AG09309 (cell line): ENCODE measurements at places on chromosomes 12 and 14.

DNA sequence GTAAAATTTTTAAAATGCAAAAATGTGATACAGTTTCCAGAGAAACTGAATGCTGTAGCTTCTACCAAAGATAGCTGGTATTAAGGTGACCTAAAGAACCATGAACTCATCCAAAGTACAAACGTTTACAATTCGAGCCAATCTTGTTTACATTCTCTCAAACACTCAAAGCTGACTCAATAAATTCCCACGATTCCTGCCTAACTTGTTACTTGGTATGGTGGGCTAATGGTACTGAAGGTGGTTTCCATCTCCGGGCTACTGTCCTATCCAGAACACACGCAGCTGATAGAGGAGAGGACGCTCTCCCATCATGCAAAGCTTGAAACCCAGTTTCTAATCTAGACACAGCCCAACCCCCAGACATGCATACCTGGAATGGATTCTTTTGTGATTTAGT is 31.5 kb downstream of the RAD9B start:
- no peak for DNase-seq

GRCh38 chr14:89637581-89637980 is 220.5 kb upstream of the FOXN3 start:
- no peak for DNase-seq

GRCh38 chr14:20697273-20698017 is 8.9 kb downstream of the ANG start:
- DNase-seq, result no peak

- DNase-seq, result no peak
Observed at GRCh38 chr14:91953170-91953985, 5.9 kb upstream of the FBLN5 start.

DNA sequence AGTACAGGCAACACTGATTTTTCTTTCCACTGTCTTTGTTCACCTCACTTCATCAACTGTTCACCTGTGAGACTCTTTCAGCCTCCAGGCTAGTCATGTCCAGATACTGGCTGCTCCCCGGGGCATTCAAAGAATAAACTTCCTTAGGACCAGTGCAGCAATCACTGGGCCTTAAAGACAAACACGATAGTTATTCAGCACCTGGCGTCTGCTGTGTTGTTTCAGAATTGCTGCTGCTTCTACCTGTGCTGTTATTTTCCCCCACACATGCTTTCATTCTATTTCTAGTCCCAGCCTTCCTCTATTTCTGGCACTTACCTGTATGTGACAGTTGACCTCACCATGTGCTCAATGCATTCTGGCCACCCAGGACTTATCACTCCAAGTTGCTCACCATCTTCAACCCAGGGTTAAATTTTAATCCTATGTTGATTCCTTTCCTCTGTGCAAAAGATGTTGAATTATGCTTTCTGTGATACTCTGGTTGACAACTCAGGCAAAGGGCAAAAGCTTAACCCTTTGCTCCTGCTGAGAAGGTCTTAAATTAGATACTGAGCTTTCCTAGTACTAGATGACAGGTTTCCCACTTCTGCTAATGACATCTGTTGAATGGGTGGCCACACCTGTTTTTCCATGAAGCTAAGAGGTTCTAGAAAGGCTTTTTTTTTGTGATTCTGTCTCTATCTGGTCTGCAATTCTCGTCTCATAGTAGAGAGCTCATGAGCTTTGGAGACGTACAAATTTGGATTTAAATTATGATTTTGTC is 41.4 kb downstream of the PTPRQ start:
- no peak for DNase-seq

DNA sequence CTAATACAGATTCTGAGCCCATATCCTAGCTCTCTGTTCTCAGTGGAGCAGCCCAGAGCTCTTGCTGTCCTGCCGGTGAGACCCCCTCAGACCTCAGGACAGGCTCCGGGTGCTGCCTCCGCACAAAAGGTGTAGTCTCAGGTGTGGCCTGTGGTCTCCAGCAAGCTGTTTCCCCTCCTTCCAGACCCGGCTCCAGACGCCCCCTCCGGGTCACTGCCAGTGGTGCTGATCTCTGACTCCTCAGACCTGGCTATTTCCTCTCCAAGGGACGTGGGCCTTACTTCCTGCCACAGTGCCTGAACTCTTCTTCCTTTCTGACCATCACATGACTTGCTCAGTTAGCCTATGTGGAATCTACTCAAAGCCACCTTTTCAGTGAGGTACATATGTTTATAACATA is 337.5 kb downstream of the GLT1D1 start:
- no peak for DNase-seq

GRCh38 chr12:129789921-129790320 is 113.9 kb downstream of the TMEM132D start:
- no peak for DNase-seq
